ENCODE measurements at places on chromosomes 7 and 10.

GRCh38 chr7:76394957-76395356 is 14.5 kb downstream of the SSC4D start:
- DNase-seq = no peak

DNA sequence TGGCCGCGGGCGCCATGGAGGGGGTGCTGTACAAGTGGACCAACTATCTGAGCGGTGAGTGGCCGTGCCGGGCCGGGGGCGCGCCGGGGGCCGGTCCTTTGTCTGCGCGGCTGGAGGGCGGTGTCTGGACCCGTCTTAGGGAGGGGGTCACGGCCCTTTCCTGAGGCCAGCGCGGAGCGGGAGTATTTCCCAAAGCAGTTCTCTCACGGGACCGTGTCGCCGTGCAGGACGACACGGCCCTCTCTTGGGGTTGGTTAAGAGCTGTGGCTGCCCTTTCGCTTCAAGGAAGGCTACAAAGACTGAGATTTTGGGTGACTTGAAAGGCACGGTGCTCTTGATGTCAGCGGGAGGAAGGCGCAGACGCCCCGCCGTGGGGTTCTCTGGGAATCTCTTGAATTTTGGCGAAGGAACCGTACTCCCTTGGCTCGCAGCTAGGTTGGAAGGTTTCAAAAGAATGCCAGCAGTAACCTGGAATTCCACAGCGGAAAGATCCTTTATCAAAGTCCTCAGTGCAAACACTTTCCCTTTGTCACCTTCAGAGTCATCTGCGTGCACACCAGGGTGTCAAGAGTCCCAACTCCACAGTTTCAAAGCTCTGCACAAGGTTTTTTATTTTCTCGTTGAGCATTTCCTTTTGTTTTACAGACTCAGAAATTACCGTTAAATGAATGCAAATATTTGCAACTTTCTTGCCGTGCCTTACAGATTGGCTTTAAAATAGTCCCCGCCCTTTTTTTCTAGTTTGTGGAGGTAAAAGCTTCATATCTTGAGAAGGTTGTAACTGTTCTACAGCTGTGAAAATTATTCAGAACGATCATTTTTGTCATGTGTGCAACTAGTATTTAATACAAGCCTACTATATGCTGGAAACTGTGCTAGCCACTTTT is 780 bp downstream of the PLEKHA8 start:
- DNase-seq = peak; percentile 74

DNA sequence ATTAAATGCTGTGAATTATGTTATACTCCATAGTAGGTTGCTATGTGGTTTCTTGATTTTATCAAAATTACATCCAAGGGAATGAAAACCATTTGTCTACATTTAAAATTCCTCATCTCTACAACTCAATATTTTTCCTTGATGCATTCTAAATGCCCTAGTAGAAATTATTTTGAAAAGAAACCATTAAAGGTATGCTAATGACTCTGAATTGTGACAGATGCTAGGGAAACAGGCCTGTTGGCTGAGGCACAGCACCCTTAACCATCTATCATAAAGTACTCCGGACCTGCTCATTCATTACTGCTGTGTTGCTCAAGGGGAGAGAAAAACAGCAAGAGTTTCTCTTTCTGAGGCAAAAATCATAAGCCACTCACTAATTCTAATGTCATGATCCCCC is 131.2 kb downstream of the CHCHD3 start:
- no peak for DNase-seq

DNA sequence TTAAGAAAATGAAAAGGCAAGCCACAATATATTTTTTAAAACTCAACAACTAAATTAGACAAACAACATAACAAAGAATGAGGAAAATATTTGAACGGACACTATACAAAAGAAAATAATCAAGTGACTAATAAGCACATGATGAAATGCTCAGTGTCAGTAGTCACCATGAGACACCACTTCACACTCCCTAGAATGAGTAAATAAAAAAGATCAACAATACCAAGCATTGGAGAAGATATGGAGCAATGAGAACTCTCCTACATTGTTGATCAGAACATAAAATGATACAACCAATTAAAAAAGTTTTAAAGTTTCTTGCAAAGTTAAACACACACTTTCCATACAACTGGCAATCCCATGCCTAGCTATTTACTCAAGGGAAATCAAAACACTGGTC is 222.2 kb downstream of the C7orf25 start:
- no peak for DNase-seq

DNA sequence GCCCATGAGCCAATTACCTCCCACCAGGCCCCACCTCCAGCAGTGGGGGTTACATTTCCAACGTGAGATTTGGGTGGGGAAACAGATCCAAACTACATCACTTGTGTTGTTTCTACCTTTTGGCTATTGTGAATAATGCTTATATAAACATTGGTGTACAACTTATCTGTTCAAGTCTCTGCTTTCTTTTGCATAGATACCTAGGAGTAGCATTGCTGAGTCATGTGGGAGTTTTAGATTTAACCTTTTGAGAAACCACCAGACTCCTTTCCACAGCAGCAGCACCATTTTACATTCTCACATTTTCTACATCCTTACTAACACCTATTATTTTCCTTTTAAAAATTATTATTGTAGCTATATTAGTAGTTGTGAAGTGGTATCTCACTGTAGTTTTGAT is 14.4 kb upstream of the FRA10AC1 start:
- DNase-seq = no peak

GRCh38 chr10:97999066-97999922 is 31.1 kb downstream of the CRTAC1 start:
- DNase-seq = peak; percentile 51

GRCh38 chr10:19970717-19971116 is 154.5 kb downstream of the PLXDC2 start:
- DNase-seq = no peak

DNA sequence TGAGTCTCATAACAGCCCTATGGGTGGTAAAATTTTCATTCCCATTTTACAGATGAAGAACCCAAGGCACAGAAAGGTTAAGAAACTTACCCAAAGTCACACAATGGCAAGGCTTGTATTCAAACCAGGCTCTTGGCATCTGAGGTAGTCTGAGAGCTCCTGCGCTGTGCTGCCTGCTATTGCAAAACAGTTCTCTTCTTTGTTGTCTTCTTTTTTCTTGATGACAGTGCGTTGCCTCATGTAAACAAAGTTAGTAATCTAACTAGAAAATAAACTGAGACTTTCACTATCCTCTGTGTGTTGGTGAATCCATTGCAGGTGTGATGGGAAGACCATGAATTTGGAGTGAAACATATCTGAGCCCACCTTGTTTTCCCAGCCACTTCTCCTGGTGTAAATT is 240.8 kb downstream of the PTEN start:
- no peak for DNase-seq

DNA sequence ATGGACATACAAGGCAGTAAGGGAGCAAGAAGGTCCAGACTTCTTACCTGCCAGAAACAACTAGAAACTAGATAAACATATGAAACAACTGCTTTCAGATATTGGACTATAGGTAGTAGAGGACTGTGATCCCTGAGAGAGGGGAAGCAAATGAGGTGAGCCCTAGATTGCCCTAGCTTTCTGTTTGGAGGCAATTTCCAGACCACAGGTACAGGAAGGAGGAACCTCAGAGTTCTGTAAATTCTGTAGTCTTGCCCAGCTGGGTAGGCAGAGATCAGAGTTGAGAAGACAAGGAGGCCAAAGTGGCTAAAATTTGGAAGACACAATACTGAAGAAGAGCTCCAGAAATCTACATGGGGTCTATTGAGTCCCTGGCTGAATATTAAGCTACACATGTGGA is 21.0 kb downstream of the CDK6 start:
- DNase-seq = no peak

DNA sequence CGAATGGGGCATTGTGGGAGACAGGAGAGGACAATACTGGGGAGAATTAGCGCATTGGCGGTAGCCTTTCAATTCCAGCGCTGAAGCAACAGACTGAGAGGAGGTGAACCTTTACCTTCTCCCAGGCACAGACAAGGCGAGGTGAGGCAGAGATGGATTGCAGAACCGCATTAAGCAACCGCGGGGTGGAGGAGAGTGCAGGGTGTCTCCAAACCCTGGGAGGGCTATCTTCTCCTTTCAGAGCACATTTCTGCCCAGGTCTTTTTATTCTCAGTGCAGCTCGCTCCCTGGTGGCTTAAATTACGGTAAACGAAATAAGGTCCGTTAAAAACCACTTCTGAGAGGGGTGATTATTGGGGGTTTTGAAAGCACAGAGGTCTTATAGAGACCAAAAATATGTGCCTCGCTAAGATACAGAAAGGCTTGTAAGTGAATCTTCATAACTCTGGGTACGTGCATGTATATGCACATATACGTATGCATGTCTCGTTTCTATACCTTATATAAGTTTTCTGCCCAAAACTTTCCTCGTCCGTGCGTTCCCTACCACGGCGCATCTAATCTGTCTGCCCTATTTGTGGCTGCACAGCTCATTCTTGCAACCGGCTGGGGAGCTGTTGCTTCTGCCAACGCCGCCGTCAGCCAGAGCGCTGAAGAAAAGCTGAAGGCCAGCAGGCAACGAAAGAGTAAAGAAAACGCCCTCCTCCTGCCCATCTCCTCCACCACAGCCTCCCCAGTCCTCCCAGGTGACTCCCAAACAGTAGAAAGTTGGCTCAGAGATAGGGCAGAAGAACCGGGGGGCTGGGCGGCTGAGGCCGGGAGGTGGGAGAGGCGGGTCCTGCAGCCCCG is 895 bp upstream of the ZNF804B start:
- peak; percentile 71 for DNase-seq

DNA sequence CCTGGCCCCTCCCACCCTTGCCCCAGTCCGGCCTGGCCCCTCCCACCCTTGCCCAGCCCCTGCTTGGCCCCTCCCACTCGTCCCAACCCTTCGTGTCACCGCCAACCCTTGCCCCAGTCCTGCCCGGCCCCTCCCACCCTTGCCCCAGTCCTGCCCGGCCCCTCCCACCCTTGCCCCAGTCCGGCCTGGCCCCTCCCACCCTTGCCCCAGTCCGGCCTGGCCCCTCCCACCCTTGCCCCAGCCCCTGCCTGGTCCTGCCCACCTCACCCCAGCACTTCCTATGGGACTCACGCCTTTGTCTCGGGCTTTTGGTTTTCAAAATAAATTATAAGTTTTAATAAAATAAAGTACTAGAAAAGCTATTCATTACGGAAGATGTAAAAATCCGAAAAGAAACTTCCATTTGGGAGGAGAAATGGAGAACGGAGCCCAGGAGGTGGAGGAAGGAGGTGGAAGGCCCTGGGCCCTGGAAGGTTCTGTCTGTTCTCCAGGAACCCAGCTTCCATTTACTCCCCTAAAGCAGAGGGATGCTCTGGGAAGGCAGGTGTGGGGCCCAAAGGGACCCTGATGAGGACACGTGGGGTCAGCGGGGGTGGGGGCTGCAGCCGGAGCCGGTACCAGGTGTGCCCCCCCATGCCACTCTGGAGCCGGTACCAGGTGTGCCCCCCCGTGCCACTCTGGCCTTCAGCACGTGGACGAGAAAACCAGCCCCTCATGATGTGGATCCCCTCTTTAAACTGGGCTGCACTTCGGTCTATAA is 52.2 kb downstream of the PWWP2B start:
- no peak for DNase-seq

DNA sequence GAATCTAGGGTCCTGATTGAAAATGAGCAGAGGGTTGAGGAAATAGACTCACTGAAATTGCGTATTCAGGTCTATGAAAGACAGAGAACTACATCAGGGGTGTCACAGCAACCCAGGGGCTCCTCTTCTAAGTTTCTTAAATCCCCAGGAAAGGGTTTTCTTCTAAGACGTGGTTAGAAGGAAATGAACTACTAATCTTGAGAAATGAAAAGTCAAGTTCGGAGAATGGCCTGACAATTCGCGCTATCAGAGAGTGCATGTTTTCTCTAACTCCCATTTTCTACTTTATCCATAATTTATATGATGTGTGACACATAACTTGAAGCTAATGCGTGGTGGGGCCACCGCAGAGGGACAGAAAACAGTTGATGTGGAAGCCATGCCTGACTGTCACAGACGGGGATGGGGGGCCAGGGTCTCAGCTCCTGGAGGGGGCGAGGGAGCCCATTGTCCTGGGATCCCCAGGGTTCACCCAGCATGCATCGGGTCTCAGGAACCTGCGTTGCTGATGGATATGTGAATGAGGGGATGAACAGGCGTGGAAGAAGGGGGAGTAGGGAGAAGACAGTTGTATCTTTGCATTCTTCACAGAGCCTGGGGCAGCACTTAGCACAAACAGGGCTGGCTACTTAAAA is 86.3 kb downstream of the PTPRE start:
- DNase-seq = no peak

DNA sequence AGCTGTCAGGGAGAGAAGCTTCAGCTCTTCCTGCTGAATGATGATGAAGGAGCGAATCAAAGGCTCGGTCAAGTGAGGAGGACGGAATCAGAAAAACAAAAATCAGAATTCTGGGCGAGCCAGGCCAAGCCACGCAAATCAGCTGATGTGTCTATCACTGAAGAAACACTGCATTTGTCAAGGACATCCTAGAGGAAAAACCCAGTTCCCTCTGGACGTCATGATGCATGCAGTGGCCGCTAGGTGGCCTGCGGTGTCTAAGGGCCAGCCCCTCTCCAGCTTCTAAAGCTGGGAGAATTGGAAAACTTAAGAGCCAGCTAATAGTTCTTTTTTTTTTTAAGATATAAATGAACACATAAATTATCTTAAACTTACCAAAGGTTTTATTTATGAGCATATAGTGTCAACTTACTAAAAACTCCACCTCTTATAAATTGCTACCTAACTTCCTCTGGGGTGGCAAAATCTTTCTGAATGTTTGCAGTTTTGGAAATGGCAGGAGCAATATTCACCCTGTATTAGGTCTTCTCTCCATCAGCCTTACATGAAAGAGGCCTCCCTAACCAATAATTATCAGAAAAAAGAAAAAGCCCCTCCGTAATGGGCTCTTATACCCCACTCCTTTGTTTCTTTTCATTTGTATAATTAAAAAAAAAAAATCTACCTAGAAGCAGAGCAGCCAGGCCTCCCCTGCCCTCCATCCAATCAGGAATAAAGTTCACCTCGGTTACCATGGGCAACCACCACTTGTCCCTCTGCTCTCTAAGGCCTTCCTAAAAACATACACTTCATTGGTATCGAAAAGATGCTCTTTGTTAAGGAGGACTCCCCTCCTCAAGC is 186.8 kb downstream of the USP6NL start:
- DNase-seq = peak; percentile 79

- DNase-seq = no peak
Measured at GRCh38 chr7:127091620-127092019, 161.1 kb downstream of the GRM8 start.

- no peak for DNase-seq
Measured at GRCh38 chr7:102927312-102927933, 14.6 kb downstream of the LRRC17 start.
